CD14-positive monocyte (primary cell): ENCODE measurements at places on chromosomes 7 and 10.

- H3K36me3 ChIP-seq, result no peaks in the 10 kb centered on the region
- DNase-seq, result no peak
- H3K27ac ChIP-seq, result no peak overlapping the region
- H3K4me1 ChIP-seq, result no peaks in the 10 kb centered on the region
These were observed 785.7 kb upstream of the POM121L12 start for GRCh38 chr7:52249741-52250140.

DNA sequence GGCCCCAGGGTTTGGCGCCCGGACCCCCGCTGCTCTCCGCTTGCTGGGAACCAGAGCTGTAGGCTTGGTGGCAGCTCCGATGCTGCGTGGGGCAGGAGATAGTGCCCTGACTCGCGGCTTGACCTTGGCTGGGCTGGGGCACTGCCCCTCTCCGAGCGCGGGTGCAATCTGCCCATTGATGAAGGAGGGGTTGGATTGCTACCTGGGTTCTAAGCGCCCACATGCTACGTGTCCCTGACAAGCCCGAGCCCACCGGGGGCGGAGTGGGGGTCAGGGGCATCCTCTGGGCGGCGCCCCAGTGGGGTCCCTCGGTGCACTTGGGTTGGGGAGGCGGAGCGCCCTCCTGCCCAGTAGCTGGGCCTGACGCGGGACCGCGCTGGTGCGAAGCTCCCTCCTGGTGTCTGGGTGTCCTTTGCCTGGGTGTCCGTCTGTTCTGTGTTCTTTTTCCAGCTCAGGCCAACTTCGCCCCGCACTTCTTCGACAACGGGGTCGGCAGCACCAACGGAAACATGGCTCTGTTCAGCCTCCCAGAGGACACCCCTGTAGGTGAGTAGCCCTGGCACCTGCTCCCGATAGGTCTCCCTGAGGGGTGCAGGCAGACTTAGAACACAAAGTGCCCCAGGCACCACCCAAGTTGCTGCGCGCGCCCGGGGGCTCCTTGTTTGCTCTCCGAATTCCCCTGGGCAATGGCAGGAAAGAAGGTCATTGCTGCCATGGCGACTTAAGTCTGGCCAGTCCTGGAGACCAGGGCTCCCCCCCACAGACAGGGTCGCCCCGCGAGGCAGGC lies 900 bp downstream of the CDHR1 start:
- peaks cover 50% of the 10 kb centered on the region for H3K27me3 ChIP-seq
- no peaks in the 10 kb centered on the region for H3K4me1 ChIP-seq
- no peaks in the 10 kb centered on the region for H3K36me3 ChIP-seq
- no peak overlapping the region for H3K27ac ChIP-seq

DNA sequence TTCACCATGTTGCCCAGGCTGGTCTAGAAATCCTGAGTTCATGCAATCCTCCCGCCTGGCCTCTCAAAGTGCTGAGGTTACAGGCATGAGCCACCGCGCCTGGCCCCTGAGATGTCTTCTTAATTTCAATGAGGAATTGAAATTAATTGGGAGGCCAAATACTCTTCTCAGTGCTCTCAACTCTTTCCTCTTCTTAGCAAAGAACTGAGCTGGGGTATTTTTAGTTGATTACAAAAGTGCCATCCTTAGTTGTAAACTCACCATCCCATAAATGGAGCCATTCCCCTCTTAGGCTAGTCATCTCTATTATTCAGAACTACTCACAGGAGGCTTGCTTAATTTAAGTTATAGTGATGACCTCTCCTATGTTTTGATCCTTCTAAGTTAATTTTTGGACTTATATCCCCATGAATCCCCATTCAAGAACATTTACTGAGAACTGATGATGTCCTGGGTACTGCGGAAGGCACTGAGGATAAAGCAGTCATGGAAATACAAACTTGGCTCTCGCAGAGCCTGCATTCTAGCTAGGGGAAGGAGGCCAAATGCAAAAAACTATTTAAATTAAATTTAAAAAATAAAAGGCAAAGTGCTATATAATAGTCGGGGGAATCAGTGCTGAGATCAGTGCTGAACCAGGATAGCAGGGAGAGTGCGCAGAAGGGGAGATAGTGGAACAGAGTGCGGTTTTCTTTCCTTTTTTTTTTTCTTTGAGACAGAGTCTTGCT lies 145.3 kb downstream of the SFMBT2 start:
- peaks cover 23% of the 10 kb centered on the region for H3K4me1 ChIP-seq
- H3K36me3 ChIP-seq, result peaks cover 14% of the 10 kb centered on the region
- no peak overlapping the region for H3K4me3 ChIP-seq
- H3K27ac ChIP-seq, result peak overlapping the region; percentile 53
- H3K27me3 ChIP-seq, result no peaks in the 10 kb centered on the region

DNA sequence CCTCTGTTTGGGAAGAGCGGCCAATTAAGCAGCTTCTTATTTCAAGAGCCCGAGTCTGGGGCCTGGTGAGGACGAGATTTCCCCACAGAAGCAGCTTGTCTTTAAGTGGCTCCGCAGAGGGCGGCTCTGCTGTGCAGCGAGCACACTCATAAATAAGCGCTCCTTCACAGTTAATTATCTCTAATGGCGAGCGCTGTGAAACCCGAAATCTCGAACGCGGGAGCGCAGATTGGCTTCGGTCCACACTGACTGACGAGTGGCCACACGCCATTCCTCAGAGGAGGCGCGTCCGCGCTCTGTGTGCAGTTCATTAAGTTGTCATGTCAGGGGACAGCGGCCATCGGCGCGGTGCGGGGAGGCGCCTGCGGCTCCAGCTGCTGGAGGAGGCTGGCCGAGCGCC lies 560.9 kb downstream of the DNAJB6 start:
- no peaks in the 10 kb centered on the region for H3K27me3 ChIP-seq
- no peaks in the 10 kb centered on the region for H3K36me3 ChIP-seq
- DNase-seq, result no peak
- H3K4me1 ChIP-seq, result no peaks in the 10 kb centered on the region
- no peak overlapping the region for H3K27ac ChIP-seq
- no peak overlapping the region for H3K4me3 ChIP-seq

GRCh38 chr7:3092468-3092867 lies 48.8 kb upstream of the CARD11 start:
- peak; percentile 17 for DNase-seq
- peak overlapping the region; percentile 52 for H3K27ac ChIP-seq
- no peaks in the 10 kb centered on the region for H3K36me3 ChIP-seq
- H3K4me3 ChIP-seq, result peak overlapping the region; percentile 53
- H3K27me3 ChIP-seq, result no peaks in the 10 kb centered on the region
- H3K4me1 ChIP-seq, result peaks cover 29% of the 10 kb centered on the region

- no peak overlapping the region for H3K4me3 ChIP-seq
- DNase-seq, result no peak
- H3K36me3 ChIP-seq, result no peaks in the 10 kb centered on the region
- H3K27me3 ChIP-seq, result no peaks in the 10 kb centered on the region
- peaks cover 15% of the 10 kb centered on the region for H3K4me1 ChIP-seq
These were observed 47.0 kb downstream of the PDGFA start for GRCh38 chr7:472640-472957.

DNA sequence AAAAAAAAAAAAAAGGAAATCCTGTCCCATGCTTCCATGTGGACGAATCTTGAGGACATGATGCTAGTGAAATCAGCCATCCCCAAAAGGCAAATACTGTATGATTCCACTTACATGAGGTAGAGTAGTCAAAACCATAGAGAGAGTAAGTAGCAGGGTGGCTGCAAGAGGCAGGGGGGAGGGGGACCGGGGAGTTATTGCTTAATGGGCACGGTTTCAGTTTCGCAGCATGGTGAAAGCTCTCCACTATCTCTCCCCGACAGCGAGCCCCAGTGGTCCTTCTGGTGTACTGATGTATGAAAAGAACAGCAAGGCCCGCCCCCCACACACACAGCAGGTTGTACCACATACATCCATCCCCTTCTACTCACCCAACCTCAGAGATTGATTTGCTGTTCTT lies 32.8 kb downstream of the NOD1 start:
- peaks cover 10% of the 10 kb centered on the region for H3K4me1 ChIP-seq
- peak overlapping the region; percentile 21 for H3K27ac ChIP-seq
- peaks cover 40% of the 10 kb centered on the region for H3K36me3 ChIP-seq
- peak; percentile 89 for DNase-seq
- no peak overlapping the region for H3K4me3 ChIP-seq

DNA sequence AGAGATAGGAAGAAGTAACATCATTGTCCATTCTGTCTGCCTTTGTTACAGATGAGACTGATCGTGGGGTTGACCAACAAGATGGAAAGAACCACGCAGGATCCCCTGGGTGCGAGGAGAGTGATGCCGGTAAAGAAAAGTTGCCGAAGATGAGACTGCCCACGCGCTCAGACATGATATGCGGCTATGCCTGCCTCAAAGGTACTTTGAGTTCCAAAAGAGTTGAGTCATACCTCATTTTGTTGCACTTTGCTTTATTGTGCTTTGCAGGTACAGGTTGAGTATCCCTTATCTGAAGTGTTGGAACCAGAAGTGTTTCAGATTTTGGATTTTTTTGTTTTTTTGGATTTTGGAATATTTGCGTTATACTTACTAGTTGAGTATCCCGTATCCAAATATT lies 12.2 kb upstream of the CLCN1 start:
- H3K4me3 ChIP-seq, result no peak overlapping the region
- H3K4me1 ChIP-seq, result peaks cover 33% of the 10 kb centered on the region
- no peak for DNase-seq
- peaks cover 89% of the 10 kb centered on the region for H3K36me3 ChIP-seq

GRCh38 chr7:82542665-82543064 lies 99.1 kb upstream of the CACNA2D1 start:
- no peak overlapping the region for H3K27ac ChIP-seq
- no peaks in the 10 kb centered on the region for H3K36me3 ChIP-seq
- no peak overlapping the region for H3K4me3 ChIP-seq

DNA sequence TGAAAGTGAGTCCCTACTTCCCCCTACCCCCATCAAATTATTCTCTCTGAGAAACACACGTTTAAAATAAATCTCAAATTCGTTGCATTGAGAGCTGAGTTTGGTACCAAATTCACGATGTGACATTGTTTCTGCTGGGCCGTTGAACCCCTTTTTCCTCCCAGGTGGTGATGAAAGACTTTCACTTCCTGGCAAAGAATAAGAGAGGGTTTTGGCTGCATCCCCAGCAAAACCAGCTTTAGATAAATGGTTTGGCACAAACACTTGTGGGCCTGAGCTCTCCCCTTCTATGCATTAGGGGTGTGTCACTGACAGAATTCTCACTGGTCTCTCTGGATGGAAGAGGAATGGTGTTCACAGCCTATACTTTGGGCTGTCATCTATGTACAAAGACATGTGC lies 8.8 kb upstream of the DNTT start:
- H3K36me3 ChIP-seq, result no peaks in the 10 kb centered on the region
- H3K4me3 ChIP-seq, result no peak overlapping the region
- no peak overlapping the region for H3K27ac ChIP-seq
- H3K4me1 ChIP-seq, result peaks cover 9% of the 10 kb centered on the region

DNA sequence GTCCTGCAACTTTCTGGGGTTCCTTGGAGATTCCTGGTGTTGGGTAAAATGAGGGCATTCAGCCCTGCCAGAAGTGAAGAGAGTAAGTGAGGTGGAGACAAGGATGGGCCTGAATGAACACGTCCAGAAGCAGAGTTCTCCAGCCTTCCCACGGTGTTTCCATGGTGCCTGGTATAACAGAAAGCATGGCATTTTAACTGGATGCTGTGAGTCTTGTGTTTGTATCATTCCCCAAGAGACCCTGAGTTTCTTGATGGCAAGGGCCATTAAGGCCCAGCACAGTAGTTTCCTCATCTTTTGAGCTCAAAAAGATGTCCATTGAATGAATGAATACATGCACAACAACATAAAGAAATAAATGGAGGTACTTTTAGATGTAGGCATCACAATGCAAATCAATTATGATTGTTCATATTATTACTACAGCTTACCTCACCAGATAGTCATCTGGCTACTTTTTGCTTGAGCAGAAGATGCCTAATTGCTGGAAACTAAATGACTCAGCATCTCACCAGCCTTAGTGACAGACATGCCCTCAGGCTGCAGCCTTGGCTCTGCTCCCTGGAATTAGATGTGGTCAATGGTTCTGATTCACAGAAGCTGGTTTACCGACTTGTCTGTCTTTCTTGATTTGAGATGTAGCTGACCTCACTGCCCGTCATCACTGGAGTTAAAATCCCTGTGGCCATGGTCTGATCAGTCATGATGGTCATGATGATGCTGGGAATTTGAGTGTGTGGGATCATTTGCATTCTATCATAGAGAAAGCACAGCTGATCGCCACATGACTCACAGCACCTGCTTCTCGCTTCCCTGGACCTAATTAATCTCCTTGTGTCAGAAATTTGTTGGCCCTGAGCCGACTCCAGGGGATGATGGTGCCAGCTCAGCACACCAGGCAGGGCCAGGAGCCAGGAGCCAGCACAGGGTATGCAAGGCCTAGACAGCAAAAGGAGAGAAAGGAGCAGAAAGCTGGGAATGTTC lies 83.9 kb downstream of the CXCL12 start:
- H3K27ac ChIP-seq, result no peak overlapping the region
- DNase-seq, result no peak
- no peak overlapping the region for H3K4me3 ChIP-seq
- H3K4me1 ChIP-seq, result no peaks in the 10 kb centered on the region
- H3K27me3 ChIP-seq, result peaks cover 2% of the 10 kb centered on the region

DNA sequence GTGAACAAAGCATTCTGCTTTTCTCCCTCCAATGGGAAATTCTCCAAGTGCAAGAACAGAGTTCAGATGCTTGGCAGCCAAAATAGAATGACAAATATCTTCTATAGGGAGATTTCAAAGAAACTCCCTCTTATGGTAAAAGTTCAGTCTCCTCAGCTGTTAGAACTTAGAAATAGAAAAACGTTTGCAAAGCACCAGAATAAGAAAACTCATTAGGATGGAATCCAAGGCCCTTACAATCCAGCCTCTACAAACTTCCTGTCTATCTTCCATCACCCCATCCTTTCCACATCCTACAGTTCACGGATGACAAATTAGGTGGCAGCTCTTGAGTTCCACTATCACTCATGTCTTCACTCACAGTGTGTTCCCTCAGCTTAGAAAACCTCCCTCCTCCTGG lies 25.7 kb downstream of the FAM13C start:
- DNase-seq, result no peak
- no peaks in the 10 kb centered on the region for H3K4me1 ChIP-seq

GRCh38 chr7:29485339-29486190 lies 78.1 kb upstream of the PRR15 start:
- DNase-seq, result no peak
- peaks cover 3% of the 10 kb centered on the region for H3K4me1 ChIP-seq

DNA sequence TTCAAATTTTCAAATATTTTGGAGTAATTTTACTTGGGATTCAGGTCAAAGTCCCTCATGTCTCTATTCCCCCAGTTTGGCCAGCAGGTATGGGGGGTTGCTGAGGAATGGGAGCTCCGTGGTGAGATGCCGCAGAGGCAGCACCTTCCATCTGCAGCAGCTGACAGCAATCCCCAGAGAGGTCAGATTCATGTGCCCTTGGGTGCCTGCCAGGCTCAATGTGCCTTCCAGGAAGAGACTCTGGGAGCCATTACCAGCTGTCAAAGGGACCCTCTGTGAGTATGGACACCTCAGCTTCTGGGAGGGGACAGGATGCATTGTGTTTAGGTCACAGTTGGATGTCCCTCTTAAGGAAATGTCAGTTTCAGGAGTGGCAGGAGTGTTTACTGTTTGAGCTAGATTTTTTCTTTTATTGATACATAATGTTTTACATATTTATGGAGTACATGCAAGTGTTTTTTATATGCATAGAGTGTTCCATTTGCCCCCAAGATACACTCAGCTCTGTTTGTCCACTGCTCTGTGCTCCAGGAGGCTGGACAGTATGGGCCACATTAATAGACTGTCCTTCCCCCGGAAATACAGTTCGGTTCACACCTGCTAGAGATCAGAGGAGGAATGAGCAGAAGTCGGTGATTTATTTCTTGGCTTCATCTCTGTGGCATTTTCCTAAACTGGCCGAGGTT lies 75.3 kb upstream of the GRB10 start:
- no peak for DNase-seq
- no peak overlapping the region for H3K4me3 ChIP-seq
- H3K27me3 ChIP-seq, result no peaks in the 10 kb centered on the region
- H3K36me3 ChIP-seq, result no peaks in the 10 kb centered on the region
